Psoas muscle (tissue), 8 donors: ENCODE measurements at places on chromosomes 2 and 18. TPM values are rescaled to one million over a fixed set of nuclear protein-coding genes. Genes with fewer than 3 reads are reported as not detected.

DNA sequence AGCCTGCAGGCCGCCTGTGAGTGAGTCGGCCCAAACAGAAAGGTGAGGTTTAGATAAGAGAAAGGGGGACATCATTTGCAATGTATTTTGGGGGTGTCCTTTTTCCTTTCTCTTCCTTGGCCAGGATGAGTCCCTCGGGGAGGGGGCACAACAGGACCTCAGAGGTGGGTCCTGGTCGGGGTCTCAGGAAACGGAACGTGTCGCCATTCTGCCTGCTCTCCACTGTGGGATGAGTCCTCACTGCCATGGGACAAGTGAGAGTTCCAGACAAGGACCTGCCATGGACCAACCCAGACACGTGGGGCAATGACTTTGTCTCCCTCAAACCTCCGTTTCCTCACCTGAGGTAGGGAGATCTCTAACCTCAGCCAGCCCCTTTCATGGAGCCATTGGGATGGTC is 67.9 kb upstream of the TAF1B start:
- H3K4me1 ChIP-seq: peaks cover 3% of the 10 kb centered on the region
- H3K27ac ChIP-seq: no peak overlapping the region
- no peaks in the 10 kb centered on the region for H3K27me3 ChIP-seq
- H3K4me3 ChIP-seq: no peak overlapping the region
- DNase-seq: no peak

- no peak overlapping the region for H3K4me3 ChIP-seq
- H3K27me3 ChIP-seq: no peaks in the 10 kb centered on the region
- no peaks in the 10 kb centered on the region for H3K36me3 ChIP-seq
- no peak overlapping the region for H3K27ac ChIP-seq
- DNase-seq: no peak
- H3K4me1 ChIP-seq: no peaks in the 10 kb centered on the region
Measured at GRCh38 chr2:233108611-233109490, 48.7 kb downstream of the INPP5D start.

DNA sequence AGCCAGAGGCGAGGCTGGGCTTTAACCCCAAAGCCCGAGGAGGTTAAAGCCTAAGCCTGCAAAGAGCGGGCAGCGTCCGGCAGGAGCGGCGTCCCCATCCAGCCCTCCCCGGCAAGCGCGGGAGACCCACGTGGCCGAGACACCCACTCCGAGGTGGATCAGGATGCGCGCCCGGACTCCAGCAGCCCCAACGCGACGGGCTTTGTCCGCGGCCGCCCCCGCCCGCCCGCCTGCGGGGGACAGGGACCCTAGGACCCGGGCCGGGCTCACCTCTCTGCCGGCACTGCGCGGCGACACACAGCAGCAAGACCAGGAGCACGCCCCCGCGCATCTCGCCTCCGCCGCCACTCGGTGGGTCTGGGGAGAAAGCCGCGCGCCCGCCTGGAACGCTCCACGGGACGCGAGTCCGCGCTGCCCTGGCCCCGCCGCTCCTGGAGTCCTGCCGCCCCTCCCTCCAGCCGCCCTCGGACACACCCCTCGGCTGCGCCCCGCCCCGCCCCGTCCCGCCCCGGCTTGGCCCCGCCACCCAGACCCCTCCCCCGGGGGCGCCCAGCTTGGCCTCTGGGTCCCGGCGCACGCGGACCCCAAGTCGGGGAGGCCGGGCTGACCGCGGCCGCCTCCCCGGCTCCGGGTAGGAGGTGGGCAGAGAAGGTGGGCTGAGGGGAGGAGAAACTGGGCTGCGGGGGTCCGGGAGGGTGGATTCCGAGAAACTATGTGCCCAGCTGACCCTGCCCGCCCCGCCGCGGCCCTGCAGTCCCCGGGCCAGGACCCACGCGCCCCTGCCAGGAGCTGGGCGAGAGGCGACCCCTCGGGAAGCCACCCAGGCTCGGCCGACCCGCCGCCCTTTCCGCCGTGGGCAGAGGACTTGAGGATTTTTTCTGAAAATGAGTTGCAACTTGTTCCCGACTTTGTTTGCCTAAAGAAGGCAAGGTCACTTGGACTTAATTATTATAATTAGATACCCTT is at the start of gene LAMA1:
TSS of gene LAMA1 (minus strand) at position 408 of the 966 bp plus-strand sequence. CDS start at position 331, 77 bp downstream.
- H3K27me3 ChIP-seq: peaks cover 16% of the 10 kb centered on the region
- H3K27ac ChIP-seq: no peak within 1 kb of the TSS
- H3K4me3 ChIP-seq: peak within 1 kb of the TSS; percentile 66
- no peaks in the 10 kb centered on the region for H3K36me3 ChIP-seq
- peaks cover 10% of the 10 kb centered on the region for H3K4me1 ChIP-seq

GRCh38 chr2:188196343-188197008 is 95.2 kb upstream of the GULP1 start:
- no peaks in the 10 kb centered on the region for H3K27me3 ChIP-seq
- no peak for DNase-seq
- no peak overlapping the region for H3K27ac ChIP-seq
- no peaks in the 10 kb centered on the region for H3K36me3 ChIP-seq

DNA sequence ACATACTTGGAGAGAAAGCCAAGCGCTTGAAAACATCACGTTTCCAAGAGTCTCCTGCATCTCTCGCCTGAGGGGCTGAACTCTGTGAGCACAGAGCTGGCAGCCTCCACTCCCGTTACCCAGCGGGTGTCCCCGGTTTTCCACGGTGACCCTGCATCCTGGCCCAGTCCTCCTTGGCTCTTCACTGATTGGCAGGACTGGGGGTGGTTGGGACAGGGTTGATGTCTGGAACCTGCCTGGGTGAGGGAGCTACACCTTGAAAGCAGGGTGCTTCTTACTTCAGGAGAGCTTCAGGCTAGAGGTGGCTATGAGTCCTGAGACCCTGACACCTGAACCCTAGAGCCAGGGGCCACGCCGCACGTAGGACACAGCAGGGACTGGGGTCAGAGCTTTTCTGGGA is 234.1 kb downstream of the DYSF start:
- no peak overlapping the region for H3K4me3 ChIP-seq
- no peak for DNase-seq
- H3K27me3 ChIP-seq: no peaks in the 10 kb centered on the region

GRCh38 chr2:133884739-133885381 is 316.6 kb upstream of the NCKAP5 start:
- no peak overlapping the region for H3K27ac ChIP-seq
- no peaks in the 10 kb centered on the region for H3K4me1 ChIP-seq
- H3K36me3 ChIP-seq: no peaks in the 10 kb centered on the region
- DNase-seq: no peak

- H3K4me1 ChIP-seq: no peaks in the 10 kb centered on the region
- H3K27me3 ChIP-seq: no peaks in the 10 kb centered on the region
- H3K4me3 ChIP-seq: no peak overlapping the region
- H3K36me3 ChIP-seq: no peaks in the 10 kb centered on the region
- peak; percentile 16 for DNase-seq
- no peak overlapping the region for H3K27ac ChIP-seq
Measured at GRCh38 chr2:175837046-175837445, 165.0 kb downstream of the LNPK start.

DNA sequence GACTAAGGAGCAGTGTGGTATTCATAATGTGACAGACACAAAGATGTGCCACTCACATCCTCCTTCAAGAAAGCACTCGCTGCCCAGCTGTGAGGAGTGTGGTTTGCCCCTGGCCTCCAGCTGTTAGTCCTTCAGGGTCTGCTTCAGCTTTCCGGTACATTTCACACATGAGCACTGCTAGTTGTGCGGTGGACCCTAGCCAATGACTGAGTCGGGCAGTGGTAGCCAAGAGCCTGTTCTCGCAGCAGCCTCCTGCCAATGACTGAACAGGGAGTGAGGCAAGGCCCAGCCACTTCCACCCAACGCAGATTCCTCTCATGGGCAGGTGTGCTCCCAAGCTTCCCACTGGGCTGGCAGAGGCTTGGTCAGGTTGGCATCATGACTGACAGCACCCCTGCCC is 254.3 kb downstream of the RBM43 start:
- no peaks in the 10 kb centered on the region for H3K4me1 ChIP-seq
- H3K36me3 ChIP-seq: no peaks in the 10 kb centered on the region
- peak; percentile 50 for DNase-seq
- no peak overlapping the region for H3K4me3 ChIP-seq

DNA sequence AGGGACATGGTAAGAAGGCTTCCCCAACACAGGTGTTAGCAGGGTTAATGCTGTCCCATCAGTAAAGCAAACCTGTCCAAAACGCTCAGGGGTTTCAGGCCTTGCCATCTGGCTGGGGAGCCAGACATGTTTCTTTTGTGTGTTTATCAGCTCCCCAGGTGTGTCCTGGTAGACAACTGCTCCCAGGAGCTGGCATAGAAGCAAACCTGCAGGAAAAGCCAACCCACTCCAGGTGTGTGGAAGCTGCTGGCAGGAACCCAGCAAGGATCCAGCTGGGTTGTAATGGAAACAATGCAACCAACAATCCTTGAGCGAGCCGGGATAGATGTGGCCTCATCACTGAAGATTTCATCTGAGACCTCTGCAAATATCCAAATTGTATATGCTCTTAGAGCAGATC is 123.1 kb downstream of the RAB3GAP1 start:
- peaks cover 3% of the 10 kb centered on the region for H3K36me3 ChIP-seq
- no peaks in the 10 kb centered on the region for H3K4me1 ChIP-seq
- no peaks in the 10 kb centered on the region for H3K27me3 ChIP-seq

DNA sequence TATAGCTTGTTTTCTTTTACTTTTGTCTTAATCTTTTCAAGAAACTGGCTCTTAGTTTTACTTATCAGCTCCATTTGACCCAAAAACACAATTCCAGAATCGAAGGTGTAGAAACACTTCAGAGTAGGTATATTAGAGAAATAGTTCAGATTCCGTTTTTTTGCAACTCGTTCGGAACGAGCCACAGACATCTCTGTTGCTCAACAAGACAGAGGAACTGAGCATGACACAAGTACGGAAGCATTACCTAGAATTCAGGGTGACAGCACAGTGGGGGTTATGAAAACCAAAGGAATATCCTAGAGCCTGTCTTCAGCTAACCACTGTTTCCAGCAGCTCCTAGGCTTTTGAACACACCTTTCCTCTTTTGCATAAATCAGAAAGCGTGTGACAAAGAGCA is 5.0 kb downstream of the HRH4 start:
- no peaks in the 10 kb centered on the region for H3K27me3 ChIP-seq
- H3K36me3 ChIP-seq: no peaks in the 10 kb centered on the region
- H3K27ac ChIP-seq: no peak overlapping the region
- no peak for DNase-seq
- H3K4me3 ChIP-seq: no peak overlapping the region
- H3K4me1 ChIP-seq: no peaks in the 10 kb centered on the region

DNA sequence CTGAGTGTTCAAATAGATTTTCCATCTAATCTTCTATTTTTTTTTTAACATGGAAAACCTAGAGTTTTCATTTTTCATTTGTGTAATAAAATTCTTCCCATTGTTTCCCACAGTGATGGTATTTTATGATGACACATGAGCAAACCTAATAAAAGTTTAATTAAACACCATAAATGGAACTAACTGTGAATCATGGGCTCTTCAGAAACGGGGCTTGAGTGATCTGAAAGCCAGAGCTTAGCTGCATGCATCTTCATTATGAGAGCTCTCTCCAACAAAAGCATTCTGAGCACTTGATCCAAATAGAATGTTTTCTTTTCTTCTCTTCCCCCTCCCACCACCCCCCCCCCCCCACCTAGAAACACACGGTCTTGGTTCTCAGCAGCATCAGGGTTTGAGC is 82.1 kb upstream of the REV1 start:
- H3K27me3 ChIP-seq: no peaks in the 10 kb centered on the region
- no peak overlapping the region for H3K4me3 ChIP-seq
- DNase-seq: no peak
- no peaks in the 10 kb centered on the region for H3K4me1 ChIP-seq
- H3K27ac ChIP-seq: no peak overlapping the region
- no peaks in the 10 kb centered on the region for H3K36me3 ChIP-seq

DNA sequence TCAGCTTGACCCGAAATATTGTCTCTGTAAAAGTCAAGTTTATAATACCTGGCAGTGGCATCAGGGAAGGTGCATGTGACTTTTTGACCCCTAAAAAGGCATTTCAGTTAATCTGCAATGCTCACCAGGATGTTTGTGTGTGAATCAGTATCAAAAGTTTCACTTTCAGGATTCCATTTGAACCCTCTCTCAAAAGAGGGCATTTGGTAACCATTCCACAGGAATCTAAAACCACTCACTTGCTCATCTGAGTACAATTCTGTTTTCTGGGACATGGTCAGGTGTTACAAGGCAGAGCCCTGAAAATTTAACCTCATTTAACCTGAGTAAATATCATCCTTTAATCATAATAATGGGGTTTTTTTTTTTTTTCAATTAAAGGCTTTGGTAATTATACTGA is 77.9 kb upstream of the KLF7 start:
- H3K27ac ChIP-seq: no peak overlapping the region
- no peak for DNase-seq
- H3K4me3 ChIP-seq: no peak overlapping the region
- peaks cover 2% of the 10 kb centered on the region for H3K4me1 ChIP-seq
- H3K36me3 ChIP-seq: no peaks in the 10 kb centered on the region

DNA sequence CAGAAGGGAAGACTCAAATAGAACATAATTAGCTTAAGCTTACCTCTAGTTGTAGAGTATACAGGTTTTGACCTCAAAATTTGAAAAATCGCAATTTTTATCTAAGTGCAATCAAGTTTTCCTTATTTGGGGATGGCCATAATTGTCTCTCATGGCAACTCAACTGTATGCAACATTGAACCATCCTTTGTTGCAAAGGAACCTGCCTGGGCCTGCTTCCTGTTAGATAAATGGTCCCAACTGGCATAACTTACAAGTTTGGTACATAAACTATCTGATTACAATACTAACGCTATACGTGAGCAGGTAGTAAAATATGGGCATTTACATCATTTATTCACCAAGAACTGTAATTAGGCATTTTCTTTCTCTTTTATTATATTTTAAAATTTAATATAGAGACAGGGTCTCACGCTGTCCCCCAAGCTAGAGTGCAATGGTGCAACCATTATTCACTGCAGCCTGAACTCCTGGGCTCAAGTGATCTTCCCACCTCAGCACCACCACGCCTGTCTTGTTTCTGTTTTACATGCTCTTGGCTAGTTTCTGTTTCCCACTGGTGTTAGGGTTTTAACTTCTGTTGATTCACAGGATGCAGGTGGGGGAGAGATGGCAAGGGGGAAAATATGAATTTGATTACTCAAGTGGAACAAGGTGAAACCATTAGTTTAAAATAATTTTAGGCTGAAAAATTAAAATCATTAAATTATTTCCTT is 55.3 kb upstream of the B3GNT2 start:
- H3K27ac ChIP-seq: no peak overlapping the region
- H3K36me3 ChIP-seq: no peaks in the 10 kb centered on the region
- DNase-seq: no peak
- H3K4me1 ChIP-seq: no peaks in the 10 kb centered on the region
- H3K27me3 ChIP-seq: no peaks in the 10 kb centered on the region

DNA sequence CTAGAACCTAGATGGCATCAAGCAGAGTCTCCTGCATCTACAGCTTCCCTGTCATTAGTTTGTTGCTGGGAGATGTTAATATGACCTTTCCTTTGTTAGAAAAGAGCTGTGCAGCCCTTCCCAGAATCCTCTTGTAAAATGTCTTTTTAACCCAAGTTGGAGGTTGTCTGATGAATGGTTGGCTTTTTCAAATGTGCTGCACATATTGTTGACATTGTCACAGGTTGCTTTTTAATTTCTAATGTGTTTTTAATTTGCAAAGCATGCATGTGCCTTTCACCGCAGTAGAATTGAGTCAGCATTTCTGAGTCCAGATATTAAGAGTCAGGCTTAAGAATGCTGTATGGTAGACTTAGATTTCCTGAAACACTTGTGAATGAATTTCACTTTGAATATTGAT is 120.8 kb downstream of the GREB1L start:
- no peaks in the 10 kb centered on the region for H3K4me1 ChIP-seq
- H3K27me3 ChIP-seq: no peaks in the 10 kb centered on the region
- H3K27ac ChIP-seq: no peak overlapping the region
- no peak for DNase-seq
- no peak overlapping the region for H3K4me3 ChIP-seq

Gene FABP1
- 0.89 TPM for total RNA-seq

Gene UPP2
- total RNA-seq: not detected

Gene PLCD4
- 85.2 TPM for total RNA-seq

Gene ZNF804A
- not detected for total RNA-seq

Gene CHST9
- 0.07 TPM for total RNA-seq

Gene CPLX4
- not detected for total RNA-seq

Gene STARD6
- not detected for total RNA-seq

Gene ASXL3
- total RNA-seq: 0.15 TPM

Gene GALNT14
- total RNA-seq: 0.22 TPM
